Naive thymus-derived CD8-positive, alpha-beta T cell (primary cell): ENCODE measurements at places on chromosomes 4 and X.
A peak's percentile ranks its signal among the peaks of the same experiment; 100 is the strongest.

DNA sequence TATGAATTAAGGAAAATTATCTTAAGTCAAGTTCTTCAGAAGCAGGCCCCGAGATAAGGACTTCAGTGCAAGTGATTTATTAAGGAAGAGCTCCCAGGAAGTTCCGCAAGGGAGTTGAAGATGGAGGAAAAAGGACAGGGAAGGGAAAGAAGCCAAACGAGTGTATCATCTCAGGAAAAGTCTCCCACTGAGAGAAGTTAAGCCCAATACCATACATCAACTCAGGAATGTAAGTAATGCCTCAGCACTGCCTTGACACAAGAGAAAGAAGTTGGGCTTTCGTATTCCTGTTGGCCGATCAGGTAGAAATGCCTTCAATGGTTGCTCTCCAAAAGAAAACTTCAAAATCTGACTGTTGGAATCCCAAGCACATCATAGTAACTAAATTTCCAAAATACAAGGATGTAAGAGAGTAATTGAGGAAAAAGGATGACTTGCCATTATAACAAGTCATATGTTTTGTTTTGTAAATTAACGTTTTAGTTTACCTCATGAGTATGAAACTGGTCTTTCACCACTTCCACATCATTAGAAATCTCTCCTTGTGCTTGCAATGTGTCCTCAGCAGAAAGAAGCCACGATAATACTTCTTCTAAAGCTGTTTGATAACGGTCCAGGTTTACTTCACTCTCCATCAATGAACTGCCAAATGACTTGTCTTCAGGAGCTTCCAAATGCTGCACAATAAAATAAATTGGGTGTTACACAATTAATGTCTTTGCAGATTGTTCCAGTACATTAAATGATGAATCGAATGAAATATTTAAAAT is 566.7 kb downstream of the DMD start:
- DNase-seq: no peak

DNA sequence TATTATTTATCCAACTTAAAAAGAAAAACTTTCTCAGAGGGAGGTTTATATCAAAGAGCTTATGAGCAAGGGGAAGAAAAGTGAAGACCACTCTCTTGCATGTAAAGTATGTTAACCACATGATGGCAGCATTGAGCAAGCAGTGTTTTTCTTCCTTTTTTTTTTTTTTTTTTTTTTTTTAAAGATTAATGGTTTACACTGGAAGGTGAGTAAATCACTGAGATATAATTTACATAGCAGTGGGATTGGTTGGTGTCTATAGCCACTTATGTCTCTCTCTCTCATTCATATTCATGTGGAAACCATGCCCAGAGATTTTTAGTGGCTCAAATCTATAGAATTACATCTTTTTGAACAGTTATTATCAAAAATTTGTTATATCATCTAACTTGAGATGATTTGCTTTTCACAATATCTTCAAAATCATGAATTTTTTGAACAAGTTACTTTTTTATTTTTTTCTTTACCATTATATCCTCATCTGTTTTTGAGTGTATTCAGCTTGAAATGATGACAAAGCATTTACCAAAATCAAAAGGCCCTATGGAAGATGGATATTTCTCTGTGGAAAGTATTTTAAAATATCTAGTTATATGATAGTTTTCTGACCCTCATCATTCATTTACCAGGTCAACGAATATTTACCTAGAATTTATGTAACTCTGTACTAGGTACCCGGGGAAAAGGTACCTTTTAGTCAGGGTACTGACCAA is 31.6 kb downstream of the MTHFD2L start:
- peak; percentile 1 for DNase-seq

GRCh38 chr4:15552557-15553362 is 83.1 kb downstream of the CC2D2A start:
- no peak for DNase-seq

DNA sequence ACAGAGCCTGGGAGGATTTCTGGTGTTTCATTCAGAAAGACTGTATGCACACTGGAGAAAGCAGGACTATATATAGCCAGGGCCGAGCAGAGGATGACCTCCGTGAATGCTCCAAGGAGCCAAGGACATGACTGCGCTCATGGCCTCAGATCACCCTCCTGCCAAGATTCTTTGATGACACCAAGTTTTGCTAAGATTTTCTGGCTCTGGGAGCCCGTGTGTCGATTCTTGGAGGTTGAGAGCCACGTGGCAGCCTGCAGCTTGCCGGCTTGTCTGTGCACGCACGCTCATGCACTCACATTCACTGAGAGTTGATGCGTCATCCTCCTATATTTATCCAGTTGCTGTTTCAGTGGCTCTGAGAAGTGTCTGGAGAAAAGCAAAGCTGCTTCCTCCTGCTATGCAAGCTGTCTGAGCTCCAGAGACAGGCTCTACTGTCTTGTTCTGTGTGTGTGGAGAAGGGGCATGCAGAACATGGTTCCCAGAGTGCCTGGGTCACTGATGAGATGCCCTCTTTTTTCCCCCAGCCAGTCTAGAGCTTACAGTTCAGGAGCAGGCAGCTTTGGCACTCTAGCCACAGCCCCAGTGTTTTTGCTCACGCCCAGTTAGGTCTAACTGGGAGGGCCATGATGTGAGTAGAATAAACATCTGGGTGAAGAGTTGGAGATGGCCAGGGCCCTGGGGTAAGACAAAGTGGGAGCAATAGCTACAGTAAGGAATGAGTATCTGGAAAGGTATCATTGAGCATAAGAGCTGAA is 64.9 kb upstream of the SCOC start:
- DNase-seq: no peak

DNA sequence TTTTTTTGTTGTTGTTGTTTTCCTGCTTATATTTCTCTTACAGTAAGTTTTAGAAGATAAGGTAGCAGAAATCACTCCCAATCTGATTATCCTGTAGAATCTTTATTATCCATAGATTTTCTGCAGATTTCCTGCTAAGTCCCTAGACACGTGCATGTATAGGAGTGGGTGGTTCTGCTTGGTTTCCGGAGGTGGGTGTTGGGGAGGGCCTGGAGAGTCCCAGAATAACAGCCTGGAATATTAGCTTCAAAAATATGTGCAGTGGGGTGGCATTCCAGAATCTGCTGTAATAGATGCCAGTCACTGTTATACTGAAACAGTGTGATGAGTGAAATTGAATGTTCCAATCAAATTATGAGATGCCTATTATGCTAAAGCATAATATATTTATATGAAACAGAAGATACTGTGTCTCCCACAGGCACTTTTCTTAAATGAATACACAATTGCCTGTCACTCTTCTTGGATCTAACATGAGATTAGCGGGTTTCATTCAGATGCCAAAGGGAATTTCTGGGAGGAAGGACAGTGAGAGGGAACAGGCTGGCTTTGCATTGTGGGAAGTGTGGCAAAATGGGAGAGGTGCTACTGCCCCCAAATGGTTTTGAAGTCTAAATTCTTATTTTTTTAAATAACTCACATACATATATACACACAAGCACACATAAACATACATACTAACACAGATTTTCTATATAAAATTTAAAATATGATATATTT is 37.6 kb downstream of the C4orf50 start:
- DNase-seq: no peak

- no peak for DNase-seq
Measured at GRCh38 chr4:184154199-184154598, 63.5 kb downstream of the ENPP6 start.

DNA sequence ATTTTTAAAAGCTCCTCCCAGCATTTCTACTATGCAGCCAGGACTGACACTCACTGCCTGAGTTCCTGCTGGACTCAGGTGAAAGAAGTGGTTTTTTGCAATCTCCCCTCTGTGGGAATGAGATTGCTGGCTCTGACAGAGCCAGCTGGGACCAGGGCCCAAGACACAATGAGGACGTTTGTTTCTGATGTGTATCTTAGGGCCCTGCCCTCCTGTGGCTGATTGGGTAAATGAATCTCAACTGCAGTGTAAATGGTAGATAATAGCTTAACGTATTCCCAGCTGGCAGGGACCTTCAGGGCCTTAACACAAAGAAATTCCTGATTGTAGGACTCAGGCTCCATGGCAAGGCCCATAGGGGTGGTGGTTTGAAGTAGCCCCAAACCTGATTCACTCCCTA is 85.8 kb upstream of the PRPS1 start:
- DNase-seq: no peak

DNA sequence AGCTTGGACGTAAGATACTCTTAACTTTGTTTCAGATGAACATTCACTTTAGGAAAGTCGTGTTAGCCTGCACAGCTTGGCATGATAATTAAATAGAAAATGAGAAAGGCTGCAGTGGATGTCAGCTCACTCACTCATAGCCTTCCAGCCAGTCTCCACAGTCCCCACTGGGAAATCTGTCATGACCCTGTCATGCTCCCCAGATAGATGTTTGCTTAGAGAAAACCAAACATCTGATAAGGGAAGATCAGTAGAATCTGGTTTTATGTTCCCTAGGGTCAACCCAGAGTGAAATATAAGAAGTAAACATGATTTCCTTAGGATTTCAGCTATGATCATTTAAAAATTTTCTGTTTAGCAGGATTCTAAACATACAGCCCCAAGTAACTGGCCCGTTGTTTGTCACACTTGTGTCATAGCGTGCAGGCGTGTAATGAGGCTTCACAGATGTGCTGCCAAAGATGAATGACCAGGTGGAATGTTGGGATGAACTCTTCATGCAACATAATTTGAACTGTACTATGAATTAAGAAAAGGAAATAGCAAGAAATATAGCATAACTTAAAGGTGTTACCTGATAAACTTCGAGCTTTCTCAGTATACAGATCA is 180.1 kb downstream of the BANK1 start:
- no peak for DNase-seq

DNA sequence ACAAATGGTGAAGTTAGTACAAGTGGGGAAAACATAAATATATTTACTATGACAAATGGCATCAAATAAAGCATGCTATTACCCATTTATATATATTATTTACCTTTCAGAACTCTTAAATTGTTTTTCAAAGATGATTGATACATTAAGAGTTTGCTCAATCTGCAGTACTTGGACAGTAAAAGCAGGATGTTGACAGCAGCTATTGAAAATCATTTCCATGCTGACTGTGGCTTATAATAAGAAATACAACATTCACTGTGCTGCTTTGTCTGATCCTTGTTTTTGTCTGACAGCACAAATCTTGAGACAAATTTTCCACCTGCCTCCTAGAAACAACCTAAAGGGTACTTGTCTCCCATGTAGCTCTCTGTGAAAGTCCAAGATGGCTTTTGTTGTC is 134.1 kb upstream of the FAT1 start:
- no peak for DNase-seq

- no peak for DNase-seq
Measured at GRCh38 chr4:89258506-89258905, 49.1 kb downstream of the GPRIN3 start.

DNA sequence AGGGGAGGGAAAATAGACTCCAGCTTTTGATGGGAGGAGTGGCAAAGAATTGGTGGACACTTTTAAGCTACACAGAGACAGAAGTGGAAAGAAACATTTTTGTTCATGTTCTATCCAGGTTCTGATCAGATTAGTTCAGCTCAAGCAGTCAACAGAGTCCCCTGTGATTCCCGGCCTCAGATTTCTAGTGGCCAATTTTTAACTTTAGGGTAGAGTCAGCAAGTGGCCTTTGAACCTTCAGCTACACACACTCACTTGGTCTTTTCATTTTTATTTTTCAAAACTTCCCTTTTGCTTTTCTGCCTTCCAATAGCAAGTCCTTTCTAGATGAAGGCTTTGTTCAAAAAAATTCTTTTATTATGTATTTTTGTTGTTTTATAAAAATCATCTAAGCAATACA is 169.2 kb upstream of the RPS6KA3 start:
- no peak for DNase-seq

DNA sequence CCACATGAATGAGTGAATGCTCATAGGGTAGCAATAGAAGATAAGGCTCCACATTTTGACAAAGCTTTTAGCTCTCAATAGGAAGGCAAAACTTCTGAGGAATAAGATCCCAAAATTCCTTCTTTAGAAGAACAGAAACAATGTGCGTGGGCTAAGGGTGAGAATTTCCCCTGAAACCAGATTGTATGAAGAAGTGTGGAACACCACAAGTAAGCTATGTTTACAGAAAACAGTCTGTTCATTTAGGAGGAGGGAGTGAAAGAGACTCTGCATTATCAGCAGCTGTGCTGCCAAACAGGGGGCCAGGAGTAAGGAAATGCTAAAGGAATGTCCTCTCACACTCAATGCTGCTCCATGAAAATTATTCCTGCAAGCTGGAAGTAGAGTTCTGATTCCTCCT is 851.6 kb downstream of the CENPC start:
- no peak for DNase-seq

DNA sequence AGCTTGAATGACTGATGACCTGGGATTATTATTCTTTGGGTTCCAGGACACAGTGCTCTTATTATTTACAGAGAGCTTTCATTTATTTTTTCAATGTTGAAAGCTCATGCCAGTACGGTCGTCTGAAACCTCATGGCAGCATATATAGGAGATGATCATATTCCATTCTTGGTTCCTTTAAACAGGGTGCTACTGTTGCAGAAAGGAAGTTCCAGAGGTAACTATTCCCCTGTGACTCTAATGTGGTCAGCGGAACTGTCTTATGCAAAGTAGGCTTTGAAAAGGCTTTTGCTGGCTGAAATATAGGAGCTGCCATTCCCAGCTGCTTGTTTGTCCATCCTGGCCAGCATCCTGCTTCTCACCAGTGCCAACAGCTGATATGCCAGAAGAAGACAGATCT is 208.3 kb upstream of the LEF1 start:
- DNase-seq: no peak

DNA sequence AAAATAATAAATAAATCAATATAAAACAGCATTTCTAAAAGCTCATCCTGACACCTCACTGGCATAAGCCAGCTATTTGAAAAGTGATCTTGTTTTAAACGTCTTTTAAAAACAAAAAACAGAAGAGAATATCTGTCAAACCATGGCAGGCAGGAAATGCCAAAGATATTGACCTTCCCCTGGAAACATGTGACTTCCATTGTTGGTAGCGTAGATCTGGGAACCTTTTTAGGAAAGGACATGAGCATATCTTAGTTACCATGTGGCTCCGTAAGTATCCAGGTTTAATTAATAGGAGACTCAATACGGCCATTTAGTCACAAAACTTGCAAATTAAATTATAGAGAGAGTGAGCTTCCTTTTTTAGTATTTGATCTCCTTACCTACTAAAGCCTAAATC is 83.0 kb upstream of the KLHL4 start:
- DNase-seq: no peak

GRCh38 chr4:165440415-165441158 is 61.8 kb downstream of the CPE start:
- no peak for DNase-seq

GRCh38 chr4:75015627-75016026 is 82.7 kb downstream of the PARM1 start:
- no peak for DNase-seq

- DNase-seq: no peak
Measured at GRCh38 chrX:30151964-30152363, 63.4 kb upstream of the MAGEB2 start.

- no peak for DNase-seq
Measured at GRCh38 chr4:118345813-118346212, 7.0 kb downstream of the PRSS12 start.

DNA sequence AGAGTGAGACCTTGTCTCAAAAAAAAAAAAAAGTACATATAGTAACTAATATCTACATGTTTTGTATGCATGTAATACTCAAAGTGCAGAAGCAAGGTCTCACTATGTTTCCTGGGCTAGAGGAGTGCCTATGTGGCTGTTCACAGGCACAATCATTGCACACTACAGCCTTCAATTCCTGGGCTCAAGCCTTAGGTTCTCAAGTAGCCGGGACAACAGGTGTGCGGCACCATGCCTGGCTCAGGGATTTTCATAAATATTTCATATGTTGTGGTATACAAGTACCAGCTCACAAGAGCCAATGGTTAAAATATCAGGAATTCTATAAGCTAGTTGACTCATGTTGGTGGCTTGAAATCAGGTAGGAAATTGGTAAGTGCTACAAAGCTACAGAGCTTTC is 94.8 kb downstream of the LARP7 start:
- no peak for DNase-seq

GRCh38 chr4:112473985-112474384 is 42.0 kb downstream of the NEUROG2 start:
- DNase-seq: no peak
